ENCODE measurements at places on chromosomes 2 and 18.

GRCh38 chr2:110854355-110855081 is 122.1 kb downstream of the ACOXL start:
- DNase-seq, result no peak

GRCh38 chr2:68943581-68944568 is 8.8 kb downstream of the GKN2 start:
- DNase-seq, result peak; percentile 90

GRCh38 chr18:9429662-9429993 is 45.7 kb upstream of the RALBP1 start:
- DNase-seq, result no peak

- DNase-seq, result no peak
Observed at GRCh38 chr2:127515383-127515915, 10.8 kb downstream of the IWS1 start.

DNA sequence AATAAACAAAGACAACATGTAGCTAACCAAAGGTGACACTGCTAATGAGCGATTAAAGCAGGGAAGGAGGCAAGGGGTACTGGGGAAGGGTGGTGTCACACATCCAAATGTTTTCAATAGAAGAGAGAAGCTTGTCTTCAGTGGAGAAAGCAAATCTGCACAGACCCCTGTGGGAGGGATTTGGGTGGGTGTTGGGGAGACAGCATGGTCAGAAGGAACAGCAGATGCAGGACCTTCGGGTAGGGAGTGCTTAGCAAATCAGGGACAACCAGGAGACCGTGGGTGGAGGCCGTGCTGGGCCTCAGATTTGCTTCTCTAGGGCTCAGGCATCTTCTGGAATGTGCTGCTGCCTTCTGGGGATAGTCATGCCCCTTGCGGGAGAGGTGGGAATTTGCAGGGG is 185.3 kb upstream of the RAB6C start:
- no peak for DNase-seq

- DNase-seq, result no peak
Observed at GRCh38 chr2:231985823-231986261, 24.3 kb downstream of the DIS3L2 start.

DNA sequence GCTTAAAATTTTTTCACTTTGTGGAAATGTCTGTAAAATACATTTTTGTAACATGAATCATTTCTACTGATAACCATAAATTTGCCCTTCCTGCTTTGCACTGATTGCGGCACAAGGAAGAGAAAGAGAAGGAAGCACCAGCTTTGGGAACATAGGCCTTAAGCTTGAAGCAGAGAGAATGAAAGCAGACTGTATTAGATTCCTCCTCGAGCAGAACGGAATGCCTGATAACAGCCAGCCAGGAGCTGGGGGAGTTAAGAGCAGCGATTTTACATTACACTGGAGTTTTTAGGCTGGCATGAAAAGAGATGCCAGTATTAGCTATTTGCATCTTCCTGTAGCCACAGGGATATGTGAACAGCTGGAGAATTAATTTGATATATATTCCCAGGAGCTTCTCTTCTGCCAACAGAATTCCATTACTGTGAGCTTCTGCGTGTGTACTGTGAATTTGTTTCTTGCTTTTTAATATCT is 33.5 kb downstream of the CRIM1 start:
- no peak for DNase-seq

DNA sequence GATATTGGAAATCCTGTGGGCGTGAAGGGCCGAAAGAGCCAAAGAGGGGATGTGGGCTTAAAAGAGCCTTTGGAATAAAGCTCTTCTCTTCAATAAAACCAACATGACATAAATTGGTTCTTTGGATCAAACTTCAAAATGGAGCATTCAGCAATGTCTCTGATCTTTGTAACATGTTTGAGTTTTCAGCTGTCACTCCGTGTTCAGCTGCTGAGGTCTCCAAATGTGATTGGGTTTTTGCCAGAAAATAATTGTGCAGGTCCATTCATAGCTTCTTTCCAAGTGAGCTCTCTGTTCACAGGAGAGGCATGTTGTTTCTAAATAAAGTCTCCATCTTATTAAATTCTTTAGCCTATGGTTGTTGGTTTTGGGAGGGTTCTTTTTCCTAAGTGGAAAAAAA is 127.6 kb upstream of the CCDC68 start:
- DNase-seq, result no peak

- DNase-seq, result peak; percentile 75
Observed at GRCh38 chr2:239991689-239992314, 33.3 kb downstream of the NDUFA10 start.

DNA sequence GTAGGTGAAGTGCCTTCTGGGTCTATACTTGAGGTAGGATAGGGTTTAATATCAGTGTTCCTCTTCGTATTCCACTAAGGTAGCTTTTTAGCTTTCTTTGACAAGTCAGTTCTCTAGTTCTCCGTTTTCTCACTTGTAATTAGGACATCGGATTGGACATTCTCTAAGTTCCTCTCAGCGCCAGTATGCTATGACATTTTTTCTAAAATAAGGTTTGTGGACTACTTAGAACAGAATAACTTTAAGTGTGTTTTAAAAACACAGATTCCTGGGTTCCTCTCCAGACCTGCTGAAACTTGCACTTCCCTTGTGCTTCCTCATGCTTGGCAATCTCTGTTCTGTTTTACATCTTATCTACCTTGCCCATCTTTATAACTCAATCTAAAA is 69.3 kb upstream of the YWHAQ start:
- DNase-seq, result no peak

GRCh38 chr2:178220814-178221213 is 26.5 kb downstream of the OSBPL6 start:
- DNase-seq, result no peak

DNA sequence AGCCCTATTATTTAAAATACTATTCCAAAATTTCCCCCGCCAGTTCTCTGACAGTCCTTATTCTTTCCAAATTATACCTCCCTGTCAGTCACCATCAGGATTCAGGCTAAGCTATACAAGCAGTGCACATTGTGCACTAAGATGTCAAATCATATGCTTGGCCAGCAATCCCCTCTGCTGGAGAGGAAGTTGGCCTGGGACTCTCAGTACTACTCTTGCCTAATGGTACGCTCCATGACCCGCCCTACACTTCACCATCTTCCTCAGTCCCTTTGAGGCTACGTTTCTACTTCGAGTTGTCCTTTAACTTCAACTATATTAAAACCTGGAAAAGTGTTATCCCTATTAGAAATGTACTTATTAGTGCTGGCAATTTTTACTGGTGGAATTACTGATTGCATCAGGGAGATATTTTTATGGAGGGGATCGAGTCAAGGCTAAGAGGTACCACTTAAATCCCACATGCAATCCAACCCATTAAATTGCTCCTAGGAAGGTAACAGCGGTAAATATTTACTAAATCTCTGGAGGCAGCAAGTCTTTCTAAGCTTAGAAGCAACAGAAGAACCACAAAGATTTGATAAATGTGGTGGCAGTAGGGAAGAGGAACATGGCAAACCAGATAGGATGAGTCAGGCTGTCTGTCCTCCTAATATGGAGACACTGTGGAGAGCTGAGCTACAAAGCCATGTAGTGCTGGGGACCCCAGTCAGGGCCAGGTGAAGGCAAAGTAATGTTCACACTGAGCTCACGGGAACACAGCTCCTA is 2.7 kb downstream of the USP40 start:
- DNase-seq, result no peak

GRCh38 chr2:160042054-160042453 is 20.4 kb downstream of the PLA2R1 start:
- no peak for DNase-seq

DNA sequence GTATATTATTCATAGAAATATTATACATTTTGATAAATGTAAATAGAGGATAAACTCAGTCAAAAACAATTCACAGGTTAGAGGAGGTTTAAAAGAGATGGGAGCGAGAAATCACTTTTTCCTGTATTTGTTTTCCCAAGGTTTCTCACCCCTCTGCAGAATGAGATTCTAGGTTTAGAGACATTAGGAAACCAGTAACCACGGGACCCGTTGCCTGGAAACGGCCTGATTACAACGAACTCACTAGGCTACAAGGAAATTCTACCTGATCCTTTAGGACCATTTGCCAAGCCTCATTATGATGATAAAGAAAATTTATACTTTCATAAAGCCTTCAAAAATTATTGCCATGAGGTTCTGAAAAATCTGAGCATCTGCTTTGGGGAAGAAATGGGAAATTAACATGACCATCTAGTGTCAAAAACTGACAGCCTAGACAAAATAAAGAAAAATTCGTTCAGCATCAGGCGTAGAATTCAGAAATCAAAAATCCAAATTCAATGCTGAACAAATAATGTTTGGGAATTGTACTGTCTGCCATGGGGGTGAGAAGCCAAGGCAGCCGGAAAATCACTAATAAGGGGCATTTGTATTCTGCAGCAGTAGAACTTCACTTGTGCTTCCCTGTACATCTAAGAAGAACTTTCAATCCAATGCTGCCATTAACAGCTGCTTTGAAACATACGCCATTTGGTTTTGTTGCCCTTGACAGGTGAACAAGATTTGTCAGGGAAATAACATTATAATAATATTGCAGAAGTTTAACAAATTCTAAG is 262.3 kb downstream of the NRXN1 start:
- peak; percentile 76 for DNase-seq

DNA sequence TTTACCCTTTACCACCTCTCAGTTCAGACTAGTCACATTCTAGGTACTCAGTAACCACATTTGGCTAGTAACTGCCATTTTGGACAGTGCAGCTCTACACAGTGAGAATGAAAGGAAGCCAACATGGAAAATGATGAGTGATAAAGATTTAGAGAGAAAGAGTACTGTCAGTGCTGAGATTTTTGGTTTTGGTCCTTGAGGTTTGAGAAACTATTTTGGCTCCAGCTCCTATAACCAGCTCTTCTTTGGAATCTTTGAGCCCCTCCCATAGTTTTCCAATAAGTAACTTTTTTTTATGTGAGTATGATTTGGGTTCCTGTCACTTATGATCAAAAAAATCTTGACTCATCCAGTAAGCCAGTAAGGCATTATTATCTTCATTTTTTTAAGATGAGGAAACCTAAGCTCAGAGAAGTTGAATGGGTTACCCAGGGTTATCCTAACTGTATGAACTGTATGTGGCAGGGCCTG is 173.0 kb downstream of the BABAM2 start:
- DNase-seq, result no peak

DNA sequence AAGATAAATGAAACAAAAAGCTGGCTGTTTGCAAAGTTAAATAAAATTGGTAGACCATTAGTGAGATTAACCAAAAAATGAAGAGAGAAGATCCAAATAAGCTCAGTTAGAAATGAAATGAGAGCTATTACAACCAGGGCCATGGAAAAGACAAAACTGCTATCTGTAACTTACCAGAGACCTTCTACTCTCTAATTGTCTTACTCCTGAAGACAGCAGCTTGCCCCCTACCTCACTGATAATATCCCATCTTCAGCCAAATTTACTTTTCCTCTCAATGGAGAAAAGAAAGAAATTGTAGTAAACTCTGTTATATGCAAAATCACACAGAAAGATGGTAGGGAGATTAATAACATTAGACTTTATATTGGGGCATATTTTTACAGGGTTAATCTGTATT is 178.2 kb downstream of the LCLAT1 start:
- no peak for DNase-seq

- DNase-seq, result no peak
Observed at GRCh38 chr2:159176555-159176954, 109.9 kb downstream of the WDSUB1 start.

GRCh38 chr2:132037527-132038178 is 124.1 kb downstream of the ANKRD30BL start:
- DNase-seq, result peak; percentile 56

GRCh38 chr2:24548058-24548457 is 57.0 kb downstream of the NCOA1 start:
- no peak for DNase-seq

Measured in NCI-H1694 (cell line).